ENCODE measurements at places on chromosomes 13 and 19. TPM values are rescaled to one million over a fixed set of nuclear protein-coding genes. Genes with fewer than 3 reads are reported as not detected.

SBNO2 gene
- 20.9 TPM for total RNA-seq

EID2B gene
- 5.0 TPM for total RNA-seq

CNN1 gene
- 53.1 TPM for total RNA-seq

THSD8 gene
- total RNA-seq, result not detected

ZNF550 gene
- total RNA-seq, result 15.1 TPM
